ENCODE measurements at places on chromosomes 5 and 9.

DNA sequence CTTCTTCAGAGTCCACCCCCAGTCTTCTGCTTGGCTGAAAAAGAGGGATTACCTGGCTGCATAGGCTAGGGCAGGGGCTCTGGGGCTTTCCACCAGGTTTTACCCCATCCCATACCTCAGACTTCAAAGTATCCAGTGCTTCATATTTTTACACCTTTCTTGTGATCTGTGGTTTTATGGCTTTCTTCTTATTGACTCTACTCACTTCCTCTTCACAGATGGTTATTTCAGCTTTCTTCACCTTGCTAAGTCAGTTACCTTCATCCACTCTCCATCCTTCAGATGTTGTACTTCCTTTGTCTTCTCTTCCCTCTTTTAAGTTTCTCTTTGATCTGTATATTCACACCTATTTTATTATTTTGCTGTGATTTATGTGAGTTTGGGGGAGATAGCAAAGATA is 104.3 kb downstream of the GRIA1 start:
- DNase-seq, result no peak

GRCh38 chr5:50653946-50654345 is 12.5 kb upstream of the PARP8 start:
- no peak for DNase-seq

- no peak for DNase-seq
Measured at GRCh38 chr5:2163940-2164490, 281.3 kb upstream of the IRX4 start.

- DNase-seq, result no peak
Measured at GRCh38 chr5:4880304-4880741, 259.8 kb upstream of the ADAMTS16 start.

GRCh38 chr5:169431386-169431785 is 130.4 kb upstream of the SLIT3 start:
- no peak for DNase-seq

GRCh38 chr5:171330021-171330420 is 21.0 kb downstream of the TLX3 start:
- DNase-seq, result no peak

DNA sequence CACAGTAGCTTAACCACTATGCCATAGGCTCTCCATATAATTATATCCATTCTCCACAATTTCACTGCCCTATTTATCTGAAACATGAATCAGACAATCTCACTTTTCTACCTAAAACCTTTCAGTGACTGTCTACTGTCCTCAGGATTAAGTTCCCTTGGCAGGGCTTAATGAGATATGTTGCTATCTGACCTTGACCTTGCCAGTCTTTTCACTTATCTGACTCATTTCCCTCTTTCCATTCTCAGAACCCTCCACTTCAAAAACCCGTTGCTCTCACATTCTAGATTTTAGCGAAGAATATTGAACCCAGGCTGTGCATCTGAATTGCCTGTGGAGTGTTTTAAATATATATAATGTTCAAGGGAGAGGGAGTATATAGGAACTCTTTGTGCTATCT is 452.1 kb upstream of the MPDZ start:
- no peak for DNase-seq

GRCh38 chr5:180829726-180830125 is 27.1 kb upstream of the MGAT1 start:
- no peak for DNase-seq

- DNase-seq, result no peak
Measured at GRCh38 chr9:120592210-120592609, 12.2 kb upstream of the CDK5RAP2 start.

Data from G401 (cell line).